ENCODE measurements at places on chromosomes 16 and 17.

DNA sequence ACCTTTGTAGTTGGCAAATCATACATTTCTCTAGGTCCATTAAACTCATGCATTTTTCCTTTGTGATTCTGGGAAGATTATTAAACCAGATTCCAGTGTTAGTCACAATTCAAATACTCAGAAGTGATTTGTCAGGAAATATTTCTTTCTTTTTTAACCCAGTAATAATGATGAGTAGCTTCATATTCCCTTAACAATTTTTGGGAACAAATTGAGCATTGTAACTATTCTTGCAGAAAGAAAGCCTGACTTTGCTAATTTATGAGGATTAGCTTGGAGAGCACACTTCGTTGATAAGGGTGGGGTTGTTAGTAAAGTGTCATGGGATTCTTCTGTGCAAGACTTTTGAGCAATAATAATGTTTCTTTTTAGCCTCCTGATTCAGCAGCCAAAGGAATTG lies 18.7 kb upstream of the KRT24 start:
- DNase-seq, result no peak

DNA sequence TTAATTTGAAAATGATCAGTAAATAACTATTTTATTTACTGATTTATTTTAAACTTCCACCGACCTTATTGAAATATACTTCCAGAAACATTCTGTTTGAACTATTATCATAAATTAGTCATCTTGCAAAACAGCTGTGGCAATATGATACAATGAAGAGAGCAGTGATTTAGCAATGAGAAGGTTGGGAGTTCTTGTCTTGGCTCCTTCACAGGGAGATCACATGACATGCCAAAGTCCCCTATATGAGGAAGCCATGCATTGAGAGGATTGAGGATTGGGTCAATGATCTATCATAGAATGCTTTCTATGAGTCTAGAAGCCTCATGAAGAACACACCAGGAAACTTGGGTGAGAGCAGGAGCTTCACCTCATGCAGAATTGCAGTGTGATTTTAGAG lies 222.7 kb downstream of the LGALS9B start:
- no peak for DNase-seq

GRCh38 chr16:73724503-73724902 lies 572.1 kb upstream of the PSMD7 start:
- no peak for DNase-seq

DNA sequence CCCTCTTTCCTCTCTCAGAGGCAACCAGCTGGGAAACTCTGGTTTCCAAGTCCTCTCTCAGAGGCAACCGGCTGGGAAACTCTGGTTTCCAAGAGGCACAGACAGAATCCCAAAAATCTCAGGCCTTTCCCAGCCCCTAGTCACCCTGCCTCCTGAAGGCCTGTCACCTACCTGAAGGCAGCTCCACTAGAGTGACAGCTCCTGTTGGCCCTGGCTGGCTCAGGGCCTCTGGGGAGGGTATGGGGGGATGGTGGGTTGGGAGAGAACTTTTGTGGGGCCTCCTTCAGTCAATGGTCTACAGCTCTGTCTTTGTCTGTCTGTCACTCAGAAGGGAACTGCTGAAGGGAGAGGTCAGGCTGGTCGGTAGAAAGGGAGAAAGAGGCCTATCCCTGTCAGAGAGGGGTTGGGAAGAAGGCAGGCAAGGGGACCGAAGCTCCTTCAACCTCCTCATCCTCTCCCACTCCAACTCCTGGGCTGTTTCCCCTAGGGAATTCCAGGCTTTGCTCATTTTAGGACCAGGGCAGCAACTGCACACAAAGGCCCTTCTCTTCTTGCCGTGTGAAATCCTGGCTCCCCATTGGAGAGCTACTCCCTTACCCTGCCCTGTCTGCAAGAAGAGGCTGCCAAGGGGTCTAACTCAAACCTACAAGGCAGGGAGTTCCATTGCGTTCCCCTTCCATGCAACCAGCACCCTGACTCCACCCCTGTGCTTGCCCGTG lies 23.6 kb downstream of the COPZ2 start:
- no peak for DNase-seq

Data from activated naive CD8-positive, alpha-beta T cell treated with anti-CD3 and anti-CD28 coated beads for 36 hours (primary cell).